ENCODE measurements at places on chromosomes 2 and 18.

- no peak for DNase-seq
Observed at GRCh38 chr2:61371027-61371426, 99.9 kb downstream of the USP34 start.

DNA sequence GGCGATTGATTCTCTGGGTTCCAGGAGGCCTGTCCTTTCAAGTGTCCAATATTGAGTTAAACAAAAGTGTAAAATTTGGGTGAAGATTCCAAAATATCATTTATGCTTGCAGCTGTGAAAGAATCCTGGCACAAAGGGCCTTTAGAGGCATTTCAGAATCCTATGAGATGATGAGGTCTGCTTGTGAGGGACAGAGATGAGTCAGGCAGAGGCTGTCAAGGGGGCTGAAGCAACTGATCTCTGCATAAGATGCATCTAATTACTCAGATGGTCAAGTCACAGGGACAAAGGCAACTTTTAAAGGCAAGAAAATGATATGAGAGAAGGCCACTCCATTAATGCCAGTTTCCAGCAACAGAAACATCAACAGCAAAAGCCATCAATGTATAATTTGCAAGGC is 78.8 kb downstream of the FHOD3 start:
- no peak for DNase-seq

DNA sequence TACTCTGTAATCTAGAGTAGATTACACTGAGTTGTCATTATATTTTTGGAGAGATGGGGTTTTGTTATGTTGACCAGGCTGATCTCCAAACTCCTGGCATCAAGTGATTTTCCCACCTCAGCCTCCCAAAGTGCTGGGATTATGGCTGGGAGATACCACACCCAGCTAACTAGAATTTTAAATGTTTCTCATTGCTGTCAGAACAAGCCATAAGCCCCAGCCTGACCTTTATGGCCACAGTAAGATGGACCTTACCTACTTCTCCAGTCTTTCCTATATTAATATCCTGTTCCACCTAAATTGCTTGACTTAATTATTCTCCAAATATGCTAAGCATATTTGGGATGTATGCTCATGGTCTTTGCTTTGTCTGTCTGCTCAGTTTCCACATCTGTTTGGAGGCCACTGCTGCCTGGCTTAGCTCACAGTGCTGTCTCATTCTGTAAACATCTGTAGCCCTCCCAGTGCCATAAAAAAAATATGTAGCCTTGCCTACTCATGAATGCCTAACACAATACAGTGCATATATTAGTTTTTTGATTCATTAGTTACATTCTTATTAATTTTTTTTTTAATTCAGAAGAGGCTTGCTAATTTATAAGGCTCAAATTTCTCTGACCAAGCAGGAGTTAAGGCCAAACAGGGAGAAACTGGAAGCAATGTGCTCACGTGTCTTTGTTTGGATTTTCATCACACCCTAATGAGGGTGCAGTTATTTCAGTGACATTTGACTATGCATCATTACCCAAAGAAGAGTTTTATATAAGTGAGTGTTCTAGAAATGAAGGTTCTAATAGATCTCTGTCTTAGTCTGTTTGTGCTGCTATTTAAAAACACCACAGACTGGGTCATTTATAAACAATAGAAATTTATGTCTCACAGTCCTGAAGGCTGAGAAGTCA is 45.3 kb upstream of the PSME4 start:
- DNase-seq, result no peak

DNA sequence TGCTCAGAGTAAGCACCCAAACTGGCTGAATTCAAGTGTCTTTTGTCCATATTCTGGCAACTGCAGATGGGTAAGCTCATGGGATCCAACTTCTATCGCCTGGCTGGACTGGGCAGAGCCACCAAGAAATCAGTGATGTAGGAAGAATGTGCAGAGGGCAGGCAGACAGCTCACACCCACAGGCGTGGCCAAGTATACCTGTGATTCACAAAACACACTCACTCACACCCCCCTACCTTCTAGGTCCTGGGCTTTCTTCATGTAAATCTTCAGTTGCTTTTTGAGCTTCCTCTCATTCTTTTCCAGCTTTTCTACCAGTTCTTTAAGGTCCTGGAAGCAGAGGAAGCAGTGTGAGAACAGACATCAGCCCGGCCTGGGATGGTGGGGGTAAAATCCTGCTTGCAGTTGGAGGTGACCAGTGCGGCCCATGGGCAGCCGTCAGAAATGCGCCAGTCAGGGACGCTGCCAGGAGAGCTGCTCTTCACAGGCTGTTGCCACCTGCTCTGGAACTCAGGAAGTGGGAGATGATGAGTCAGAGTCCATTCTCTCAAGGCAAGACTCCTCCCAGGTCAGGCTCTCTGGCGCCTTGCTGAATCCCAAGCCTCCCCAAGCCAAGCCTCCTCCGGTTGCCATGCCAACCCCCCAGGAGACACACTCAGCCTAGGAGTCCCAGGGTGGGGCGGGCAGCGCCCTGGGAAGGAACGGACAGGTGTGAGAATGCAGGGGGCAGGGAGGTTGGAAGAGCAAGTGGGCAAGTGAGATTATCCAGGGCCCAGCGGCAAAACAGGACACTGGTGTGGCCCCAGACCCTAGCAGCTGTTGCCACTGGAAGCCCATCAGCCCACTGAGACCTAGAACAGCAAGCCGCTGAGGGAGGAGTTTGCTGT is 36.2 kb upstream of the ACAA2 start:
- no peak for DNase-seq

DNA sequence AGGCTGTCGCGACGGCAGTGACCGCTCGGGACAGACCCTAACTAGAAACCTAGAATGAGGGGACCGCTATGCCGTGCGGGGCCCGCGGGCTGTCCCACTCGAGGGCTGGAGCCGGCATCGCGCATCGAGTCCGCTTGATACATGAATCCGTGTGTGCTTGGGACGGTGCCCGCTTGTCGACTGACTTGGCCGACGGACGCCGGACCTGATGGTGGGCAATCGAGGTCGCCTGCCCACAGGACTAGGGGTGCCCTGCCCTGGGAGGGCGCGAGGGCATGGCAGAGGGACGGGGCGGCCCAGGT is 749 bp upstream of the PTMA start:
- DNase-seq, result peak; percentile 66

DNA sequence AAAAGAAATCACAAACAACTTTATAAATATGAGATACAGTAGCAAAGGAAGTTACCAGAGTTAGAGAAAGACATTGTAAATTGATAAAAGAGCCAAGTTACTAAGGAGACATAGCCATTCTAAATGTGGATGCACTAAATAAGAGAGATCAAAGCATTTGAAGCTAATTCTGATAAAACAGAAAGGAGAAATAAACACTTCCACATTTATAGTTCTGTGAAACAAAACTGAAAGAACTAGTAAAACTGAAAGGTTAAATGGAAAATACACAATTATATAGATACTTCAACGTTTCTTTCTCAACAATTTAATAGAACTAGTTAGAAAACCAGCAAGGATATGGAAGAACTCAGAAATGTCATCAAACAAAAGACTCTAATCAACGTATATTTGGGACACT is 309.0 kb upstream of the CDH2 start:
- no peak for DNase-seq

DNA sequence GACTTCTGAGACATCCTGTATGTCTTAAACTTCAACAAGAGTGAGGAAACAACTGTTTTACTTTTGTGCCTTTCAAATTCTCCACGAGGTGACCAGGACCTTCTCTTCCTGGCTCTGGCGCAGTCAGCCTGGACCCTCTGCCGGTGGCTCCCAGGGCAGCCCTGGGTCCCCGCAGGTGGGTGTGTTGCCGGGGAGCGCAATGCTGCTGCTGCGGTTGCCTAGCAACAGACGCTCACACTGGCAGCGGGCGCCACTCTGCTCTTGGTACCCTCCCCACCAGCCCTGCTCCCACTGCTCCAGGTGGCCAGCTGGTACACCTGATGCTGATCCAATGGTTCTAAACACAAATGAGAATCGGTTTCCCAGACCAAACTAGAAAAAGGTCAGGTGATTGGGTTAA is 58.7 kb downstream of the GNAL start:
- no peak for DNase-seq

DNA sequence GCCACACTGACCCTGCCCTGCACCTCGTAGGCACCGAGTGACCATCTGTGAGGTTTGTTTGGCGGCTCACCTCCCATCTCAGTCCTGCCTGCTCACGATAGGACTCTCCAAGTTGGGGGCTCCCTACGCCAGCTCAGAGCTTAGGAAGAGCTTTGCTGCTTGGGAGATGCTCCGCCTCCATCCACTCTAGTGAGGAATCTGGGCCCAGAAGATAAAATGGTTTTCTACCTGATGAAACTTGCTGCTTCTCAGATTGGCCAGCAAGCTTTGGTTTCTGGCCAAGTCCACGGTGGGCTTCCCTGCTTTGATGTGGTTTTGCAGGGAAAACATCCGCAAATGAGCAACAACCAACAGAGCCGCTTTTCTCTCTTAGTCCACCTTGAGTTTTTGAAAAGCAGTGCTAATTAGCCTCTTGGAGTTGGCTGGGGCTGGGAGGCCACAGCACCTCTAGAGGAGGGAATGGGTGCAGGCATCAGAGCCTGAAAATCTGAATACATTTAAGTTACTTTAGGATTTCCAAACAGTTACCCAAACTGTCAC is 42.2 kb downstream of the THNSL2 start:
- no peak for DNase-seq

DNA sequence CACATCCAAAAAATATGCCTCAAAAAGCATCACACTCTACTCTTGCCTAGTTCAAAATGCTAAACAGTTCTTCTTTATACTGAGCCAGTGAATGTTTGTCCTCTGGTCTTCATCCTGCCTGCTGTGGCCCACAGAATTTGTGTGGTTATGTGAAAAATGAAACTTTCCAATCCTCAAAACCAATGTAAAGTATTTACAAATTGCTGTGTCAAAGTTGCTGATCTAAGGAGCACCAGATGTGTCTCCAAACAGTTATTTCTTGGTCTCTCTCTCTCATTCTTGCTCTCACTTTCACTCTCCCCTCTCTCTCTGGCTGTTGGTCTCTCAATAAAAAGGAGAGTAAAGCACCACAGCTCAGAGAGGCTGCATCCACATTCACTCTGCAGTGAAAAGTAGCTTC is 23.0 kb downstream of the EPHA4 start:
- no peak for DNase-seq
